Right kidney (tissue), 9 donors: ENCODE measurements at places on chromosomes 7 and 10.
A peak's percentile ranks its signal among the peaks of the same experiment; 100 is the strongest.

GRCh38 chr7:126699707-126700106, 553.0 kb downstream of the GRM8 start:
- DNase-seq, result no peak

- DNase-seq, result no peak
Observed at GRCh38 chr10:108862676-108863350, 1060.5 kb downstream of the XPNPEP1 start.

DNA sequence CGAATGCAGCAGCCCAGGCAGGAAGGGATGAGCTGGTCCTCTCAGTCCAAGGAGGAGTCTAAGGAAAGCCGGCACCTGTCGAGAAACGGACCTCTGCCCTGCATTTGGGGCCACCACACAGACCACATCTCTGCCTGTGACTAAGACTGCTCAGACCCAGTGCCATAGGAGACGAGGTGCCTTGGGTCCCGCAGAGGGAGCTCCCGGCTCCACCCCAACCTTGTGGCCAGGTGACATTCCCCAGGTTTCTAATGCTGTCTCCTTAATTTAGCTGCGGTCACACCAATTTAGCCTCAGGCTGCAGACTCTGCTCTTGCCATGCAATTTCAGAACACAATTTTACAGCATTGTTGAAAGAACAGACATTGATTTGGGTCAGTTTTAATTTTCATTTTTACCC, 22.8 kb upstream of the CRHR2 start:
- no peak for DNase-seq

DNA sequence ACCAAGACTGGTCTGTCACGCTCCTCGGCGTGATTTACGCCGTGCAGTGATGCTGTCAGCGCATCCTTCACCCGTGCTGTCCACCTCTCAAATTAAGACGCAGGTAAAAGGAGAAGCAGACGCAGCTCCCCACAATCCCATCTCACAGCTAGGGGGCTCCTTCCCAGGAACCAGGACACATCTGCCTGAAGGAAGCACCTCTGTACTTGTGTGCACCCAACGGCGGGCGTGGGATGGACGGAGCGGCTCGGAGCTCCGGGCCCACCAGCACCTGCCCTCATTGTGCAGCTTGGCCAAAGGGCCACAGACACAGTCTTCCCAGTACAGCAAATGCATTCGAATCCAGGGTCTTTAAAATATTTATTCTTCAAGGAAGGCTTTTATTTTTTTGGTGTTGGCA, 55.3 kb downstream of the STK32C start:
- DNase-seq, result no peak

DNA sequence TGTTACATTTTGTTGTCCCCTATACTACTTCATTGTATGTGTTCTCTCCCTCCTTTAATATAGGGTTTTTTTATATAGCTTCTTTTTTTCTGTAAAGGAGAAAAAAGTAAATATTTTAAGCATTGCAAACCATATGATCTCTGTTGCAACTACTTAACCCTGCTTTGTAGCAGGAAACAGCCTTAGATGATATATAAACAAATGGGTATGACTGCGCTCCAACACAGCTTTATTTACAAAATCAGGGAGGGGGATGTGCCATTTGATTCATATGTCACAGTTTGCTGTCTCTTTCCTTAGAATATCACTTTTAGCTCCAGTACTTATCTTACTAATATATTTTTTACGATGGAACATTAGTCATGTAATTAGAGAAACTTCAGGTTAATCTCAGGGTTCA, 155.2 kb upstream of the GNAI1 start:
- no peak for DNase-seq

- DNase-seq, result no peak
Observed at GRCh38 chr7:66418537-66418936, 210.1 kb upstream of the KCTD7 start.

- no peak for DNase-seq
Observed at GRCh38 chr10:34290412-34291081, 524.5 kb downstream of the PARD3 start.

DNA sequence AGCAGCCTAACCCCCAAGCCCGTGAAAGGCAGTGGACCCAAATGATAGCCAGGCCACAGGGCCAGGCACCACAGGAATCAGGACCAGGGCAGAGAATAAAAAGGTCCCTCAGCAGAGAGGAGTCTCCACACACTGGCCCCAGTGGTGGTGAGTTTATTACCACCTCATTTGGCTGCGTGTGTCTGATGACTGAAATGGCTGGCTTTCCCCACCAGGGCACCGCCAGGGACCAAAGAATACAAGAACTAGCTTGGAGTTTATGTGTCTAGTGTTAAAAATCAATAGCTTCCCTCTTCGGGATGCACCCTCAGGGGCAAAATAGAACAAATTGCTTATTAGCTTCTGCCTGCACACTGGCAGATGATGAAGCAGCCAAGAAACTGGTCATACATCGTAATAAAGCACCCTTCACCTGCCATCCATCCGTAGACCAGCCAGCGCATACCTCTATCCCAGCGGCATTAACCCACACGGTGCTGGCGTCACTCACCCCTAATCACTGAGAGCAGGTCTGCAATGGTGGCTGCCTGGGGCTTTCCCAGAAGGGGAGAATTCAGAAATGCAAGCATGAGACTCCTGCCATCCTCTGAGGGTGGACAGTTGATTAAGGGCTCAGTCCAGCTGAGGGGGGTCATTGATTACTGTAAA, 223.7 kb upstream of the ZMIZ1 start:
- DNase-seq, result no peak

- DNase-seq, result no peak
Observed at GRCh38 chr10:125823663-125824251, 411 bp downstream of the BCCIP start.

- DNase-seq, result no peak
Observed at GRCh38 chr10:96688789-96689188, 31.5 kb downstream of the PIK3AP1 start.

- no peak for DNase-seq
Observed at GRCh38 chr10:91227576-91227975, 7.1 kb downstream of the PCGF5 start.

DNA sequence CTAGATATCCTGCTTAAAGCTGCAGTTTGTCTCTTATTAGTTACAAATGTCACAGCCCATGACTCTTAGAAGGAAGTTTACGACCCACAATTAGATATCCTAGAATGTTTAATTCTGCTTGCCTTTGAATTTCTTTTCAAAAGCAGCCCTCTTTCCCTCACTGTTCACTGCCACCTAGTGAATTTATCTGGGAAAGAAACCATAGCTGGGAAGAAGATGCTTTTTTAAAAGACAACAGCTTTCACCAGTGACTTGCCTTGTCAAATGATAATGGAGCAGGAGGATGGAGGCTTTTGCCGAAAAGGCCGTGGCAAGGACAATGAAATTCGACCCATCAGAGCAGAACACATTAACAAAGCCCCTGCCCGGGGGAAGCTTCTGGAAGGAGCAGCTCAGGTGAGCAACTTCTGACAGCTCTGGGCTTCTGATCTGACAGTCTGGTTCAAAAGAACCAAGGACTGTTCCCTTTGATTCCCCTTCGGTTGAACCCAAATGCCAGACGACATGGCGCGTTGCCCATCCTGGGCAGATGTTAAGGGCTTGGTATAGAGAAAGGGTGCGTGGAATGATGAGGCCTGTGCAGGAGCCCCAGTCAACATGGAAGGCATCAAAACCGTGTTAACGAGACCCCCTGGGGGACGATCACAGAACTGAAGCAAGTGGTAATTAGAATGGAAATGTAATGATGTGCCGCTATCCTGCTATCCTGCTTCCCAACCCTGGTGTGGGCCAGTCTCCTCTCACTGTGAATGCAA, 236.8 kb downstream of the FRMD4A start:
- DNase-seq, result peak; percentile 39

DNA sequence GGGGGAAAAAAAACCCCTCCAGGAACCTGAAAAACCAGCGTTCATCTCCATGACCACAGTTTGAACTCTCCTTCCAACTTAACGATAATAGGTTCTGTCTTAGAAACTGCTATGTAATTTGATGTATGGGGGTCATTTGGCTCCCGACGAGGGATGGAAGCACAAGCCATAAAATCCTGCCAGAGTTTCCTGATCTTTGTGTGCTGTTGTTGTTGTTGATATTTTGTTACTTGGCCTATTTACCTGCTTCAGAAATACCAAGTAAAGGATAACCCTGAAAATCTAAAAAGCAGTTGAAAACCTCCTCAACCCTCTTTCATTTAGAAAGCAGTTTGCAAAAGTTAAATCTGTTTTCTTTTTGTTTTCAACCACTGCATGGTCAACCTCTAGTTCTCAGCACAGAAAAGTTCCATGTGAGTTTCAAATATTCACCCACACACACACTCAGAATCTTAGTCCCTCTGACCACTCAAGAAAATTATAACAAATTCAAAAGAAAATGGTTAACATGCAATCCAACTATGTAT, 9.3 kb upstream of the HOXA2 start:
- DNase-seq, result peak; percentile 60

DNA sequence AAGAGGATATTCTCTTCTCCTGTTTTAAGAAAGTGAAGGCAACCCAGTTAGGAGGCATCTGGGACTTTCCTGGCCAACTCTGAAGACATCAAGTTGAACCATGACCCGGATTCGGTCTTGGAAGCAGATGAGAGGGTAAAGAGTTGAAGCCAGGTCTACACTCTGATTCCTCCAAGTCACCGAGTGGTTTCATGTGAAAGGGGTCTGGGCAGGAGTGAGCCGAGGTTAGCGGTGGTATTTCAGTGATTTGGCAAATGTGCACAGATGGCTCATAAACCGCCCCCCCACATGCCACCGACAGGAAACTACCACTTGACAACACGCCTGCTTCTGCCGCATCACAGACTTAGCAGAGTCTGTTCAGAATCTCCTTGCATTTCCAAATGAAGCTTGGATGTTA, 11.4 kb upstream of the REPIN1 start:
- DNase-seq, result no peak

DNA sequence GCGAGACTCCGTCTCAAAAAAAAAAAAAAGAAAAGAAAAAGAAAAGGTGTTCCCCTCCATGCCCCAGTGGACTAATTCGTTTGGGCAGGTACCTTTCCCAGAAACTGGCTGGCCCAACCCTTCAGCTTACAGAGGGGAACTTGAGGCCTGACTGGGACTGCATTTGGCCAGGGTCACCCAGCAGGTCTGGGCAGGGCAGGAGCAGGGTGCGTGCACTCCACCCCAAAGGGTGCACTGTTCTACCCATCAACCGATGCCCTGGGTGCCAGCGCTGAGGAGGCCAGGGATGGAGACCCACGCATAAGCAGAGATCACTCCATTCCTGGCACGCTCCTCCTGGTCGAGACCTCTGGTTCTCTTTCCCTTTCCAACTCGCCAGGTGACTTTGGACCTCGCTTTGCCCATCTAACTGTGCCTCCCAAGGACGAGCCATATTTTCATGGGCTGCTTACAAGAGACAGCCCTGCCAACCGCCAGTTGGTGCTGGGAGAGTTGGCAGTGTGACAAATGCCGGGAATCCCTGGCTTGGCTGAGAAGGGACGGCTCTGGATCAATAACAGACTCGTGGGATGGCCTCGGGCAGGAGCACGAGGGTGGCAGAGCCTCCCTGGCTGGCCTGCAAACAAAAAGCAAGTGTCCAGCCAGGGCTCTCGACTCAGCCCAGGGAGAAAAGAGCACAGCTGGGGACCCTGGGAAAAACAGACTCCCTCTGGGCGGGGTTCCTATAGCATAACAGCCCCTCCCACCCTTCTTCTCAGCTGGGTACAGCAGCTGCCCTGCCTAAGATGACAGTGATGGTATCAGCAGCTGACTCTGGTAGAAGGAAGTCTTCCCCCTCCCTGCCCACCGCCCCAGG, 7.9 kb downstream of the HSPB1 start:
- no peak for DNase-seq

GRCh38 chr7:45070254-45070642, 18.5 kb downstream of the NACAD start:
- DNase-seq, result no peak

DNA sequence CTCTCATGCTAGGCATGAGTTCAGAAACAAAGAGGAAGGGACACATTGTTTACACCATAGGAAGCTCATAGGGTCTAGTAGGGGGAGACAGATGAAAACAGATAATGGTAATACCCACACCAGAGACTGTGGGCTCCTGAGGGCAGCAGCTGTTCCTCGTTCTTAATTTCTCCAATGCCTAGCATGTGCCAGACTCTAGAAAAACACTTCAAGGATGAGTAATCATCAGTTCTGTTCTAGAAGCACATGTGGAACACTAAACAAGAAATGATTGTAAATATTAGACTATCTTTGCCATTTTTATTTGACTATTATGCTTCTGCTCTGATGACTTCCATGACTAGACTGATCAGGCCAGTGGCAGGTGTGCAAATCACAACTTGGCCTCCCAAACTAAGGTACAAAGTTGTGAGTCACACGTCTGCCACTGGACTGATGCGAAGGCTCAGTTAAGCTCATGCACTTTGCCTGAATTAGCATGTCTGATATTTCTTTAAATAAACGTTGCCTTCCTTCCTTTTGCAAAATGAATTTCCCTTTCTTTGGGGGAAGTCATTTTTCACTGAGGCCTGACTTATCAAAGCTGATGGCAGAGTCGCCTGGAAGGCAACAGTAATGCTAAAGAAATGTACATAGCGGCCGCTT, 89.2 kb upstream of the FGL2 start:
- DNase-seq, result no peak

DNA sequence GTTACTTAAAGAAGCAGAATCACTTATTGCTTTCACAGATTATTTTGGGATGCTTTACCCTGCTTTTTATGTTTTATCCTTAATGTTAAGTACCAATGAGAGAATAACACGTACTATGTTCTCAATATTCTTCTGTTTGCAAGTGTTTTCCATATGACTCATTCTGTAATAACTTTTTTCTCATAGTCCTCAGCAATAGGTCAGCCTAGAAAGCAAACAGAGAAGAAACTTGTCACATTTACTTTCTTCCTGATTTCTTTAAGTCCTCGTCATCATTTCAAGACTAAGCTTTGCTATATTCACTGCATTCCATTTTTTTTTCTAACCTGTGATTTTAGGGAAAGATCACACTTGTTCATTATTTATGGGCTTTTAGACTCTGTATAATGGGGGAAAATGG, 6.8 kb upstream of the AGR2 start:
- no peak for DNase-seq

DNA sequence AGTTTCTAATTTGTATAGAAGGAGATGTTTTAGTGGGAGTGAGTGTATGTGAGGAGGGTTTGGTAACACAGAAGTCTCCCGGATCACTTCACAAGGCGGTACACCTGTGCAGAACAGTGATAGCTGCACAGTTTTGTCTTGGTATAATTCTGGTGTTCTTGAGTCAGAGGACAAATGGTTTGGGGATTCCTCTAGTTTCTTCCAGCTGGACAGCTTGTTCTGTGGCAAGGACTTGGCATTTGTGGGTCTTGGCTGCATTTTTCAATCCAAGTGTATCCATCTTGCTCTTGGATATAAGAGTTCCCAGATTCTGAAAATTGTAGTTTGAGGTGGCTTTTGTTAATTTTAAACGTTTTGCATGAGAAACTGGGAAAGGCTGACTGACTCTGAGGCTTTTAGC, 135.7 kb downstream of the AHR start:
- DNase-seq, result no peak

GRCh38 chr7:104416866-104417393, 88.5 kb downstream of the LHFPL3 start:
- DNase-seq, result no peak

DNA sequence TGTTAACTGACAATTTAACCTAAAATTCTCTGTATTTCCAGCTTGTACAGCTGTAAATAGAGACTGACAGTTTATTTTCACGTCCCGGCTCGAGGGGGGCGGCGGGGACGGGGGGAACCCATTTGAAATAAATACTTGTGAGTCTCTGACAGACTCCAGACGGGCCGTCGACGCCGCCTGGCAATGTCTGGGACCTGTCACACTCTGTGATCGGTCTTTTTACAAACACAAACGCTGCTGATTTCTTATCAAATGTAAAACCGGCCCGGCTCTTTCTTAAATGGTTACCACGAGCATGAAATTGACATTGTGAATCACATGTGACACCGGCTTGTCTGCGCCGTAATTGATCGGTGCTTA, 57.0 kb downstream of the UNCX start:
- DNase-seq, result no peak
